ENCODE measurements at places on chromosomes 4 and X. TPM values are rescaled to one million over a fixed set of nuclear protein-coding genes. Genes with fewer than 3 reads are reported as not detected.

Gene XAGE1A
- total RNA-seq, result not detected

Gene KIT
- 0.42 TPM for total RNA-seq

Gene CYLC1
- not detected for total RNA-seq

Gene SLC25A5
- 177 TPM for total RNA-seq

Gene NXF2B
- total RNA-seq, result not detected

Gene FHIP1A
- 2.8 TPM for total RNA-seq

Gene ATP8A1
- total RNA-seq, result 157 TPM

Gene PDZD4
- total RNA-seq, result 15.6 TPM
